ENCODE measurements at places on chromosomes 12 and 14. TPM values are rescaled to one million over a fixed set of nuclear protein-coding genes. Genes with fewer than 3 reads are reported as not detected.

- DNase-seq, result no peak
Observed at GRCh38 chr14:64760916-64761315, 56.7 kb downstream of the PLEKHG3 start.

DNA sequence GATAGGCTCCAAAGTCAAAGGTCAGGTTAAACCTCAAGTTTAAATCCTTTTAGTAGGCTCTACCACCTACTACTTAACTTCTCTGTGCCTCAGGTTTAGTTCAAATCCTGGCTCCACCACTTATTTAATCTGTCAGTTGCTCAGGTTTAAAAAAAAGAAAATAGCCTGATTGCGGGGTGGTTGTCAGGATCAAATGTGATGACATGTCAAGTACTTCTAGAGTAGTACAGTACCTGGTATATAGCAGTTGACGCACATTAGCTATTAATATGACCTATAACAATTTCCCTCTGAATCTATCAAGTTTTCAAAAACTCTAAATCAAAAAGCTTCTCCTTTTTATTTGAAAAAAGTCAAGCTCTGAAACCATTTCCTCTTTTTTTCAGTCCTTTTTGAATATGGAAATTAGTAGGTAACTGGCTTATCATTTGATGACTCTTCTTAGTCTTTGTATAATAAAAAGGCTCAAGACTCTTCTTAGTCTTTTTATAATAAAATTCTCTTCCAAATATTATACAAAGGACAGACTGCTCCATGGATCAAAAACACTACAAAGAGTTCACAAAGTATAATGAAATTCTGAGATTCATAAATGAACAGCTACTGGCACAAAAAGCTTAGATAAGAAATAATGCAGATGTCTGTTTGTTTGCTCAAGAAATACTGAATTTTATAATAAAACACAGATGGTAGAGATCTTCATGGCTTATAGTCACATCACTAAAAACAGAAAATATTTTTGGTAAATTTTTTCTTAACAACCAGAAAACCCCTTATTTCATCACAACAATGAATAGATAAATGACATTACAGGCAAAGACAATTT, 5.0 kb downstream of the OSBPL8 start:
- no peak for DNase-seq

The GYS2 gene
- polyA plus RNA-seq, result not detected

The ARHGAP9 gene
- 148 TPM for polyA plus RNA-seq

The PROX2 gene
- polyA plus RNA-seq, result not detected

The DTX1 gene
- not detected for polyA plus RNA-seq
